Aorta (tissue), 5 donors: ENCODE measurements at places on chromosomes 12 and 14. TPM values are rescaled to one million over a fixed set of nuclear protein-coding genes. Genes with fewer than 3 reads are reported as not detected.
A peak's percentile ranks its signal among the peaks of the same experiment; 100 is the strongest.

DNA sequence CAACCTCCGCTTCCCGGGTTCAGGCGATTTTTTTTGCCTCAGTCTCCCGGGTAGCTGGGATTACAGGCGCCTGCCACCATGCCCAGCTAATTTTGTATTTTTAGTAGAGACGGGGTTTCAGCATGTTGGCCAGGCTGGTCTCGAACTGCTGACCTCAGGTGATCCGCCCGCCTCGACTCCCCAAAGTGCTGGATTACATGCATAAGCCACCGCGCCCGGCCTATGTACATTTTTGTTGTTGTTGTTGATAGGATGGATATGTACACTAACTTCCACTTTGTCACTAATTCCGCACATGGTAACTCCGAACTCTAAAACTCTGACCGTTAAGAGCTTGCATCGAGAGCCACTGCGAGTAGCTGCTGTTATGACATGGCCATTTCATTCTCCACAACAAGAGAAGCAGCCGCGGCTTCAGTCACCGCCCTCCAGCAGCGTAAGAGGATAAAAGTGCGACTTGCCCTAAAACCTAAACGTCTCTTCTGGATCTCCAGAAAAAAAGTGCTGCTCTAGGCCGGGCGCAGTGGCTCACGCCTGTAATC lies 742 bp upstream of the MARS1 start:
- H3K27ac ChIP-seq, result no peak overlapping the region
- H3K27me3 ChIP-seq, result no peaks in the 10 kb centered on the region
- H3K4me1 ChIP-seq, result no peaks in the 10 kb centered on the region
- DNase-seq, result no peak
- H3K36me3 ChIP-seq, result peaks cover 8% of the 10 kb centered on the region

DNA sequence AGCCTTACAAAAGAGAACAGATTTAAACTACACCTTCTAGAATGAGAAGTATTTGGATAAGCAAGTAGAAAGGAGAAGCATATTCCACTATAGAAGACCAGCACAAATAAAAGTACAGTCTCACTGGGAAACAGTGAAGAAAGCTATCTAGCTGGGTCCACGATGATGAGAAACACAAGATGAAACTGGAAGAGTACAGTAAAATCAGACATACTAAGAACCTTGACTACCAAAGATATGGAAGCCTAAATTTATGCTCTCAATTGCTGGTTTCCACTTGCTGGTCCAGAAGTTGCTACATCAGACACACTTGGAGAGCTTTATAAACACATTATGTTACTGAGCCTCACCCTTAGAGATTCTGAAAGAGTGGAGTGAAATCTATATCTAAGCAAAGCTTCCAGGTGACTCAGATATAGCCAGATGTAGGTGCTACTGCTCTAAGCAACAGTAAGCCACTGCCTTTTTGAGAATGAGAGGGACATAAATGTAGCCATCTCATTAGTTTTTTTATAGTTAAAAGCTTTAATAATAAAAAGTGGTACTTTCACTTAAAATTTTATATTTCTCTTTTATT lies 96.3 kb upstream of the BBS10 start:
- no peak overlapping the region for H3K27ac ChIP-seq
- H3K4me1 ChIP-seq, result peaks cover 2% of the 10 kb centered on the region
- no peaks in the 10 kb centered on the region for H3K27me3 ChIP-seq
- no peak for DNase-seq

DNA sequence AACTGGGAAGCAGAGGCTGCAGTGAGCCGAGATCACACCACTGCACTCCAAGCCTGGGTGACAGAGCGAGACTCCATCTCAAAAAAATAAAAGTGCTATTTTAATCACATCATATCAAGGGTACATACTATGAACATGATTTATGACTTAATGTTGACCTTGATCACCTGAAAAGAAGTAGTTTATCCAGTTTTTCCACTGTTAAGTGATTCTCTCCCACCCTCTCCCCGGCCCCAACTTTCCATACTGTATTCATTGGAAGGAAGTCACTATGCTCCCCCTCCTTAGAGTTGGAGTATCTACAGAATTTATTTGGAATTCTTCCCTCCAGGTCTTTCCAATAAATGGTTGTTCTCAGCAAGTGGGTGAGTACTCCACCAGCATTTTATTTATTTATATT lies 3.0 kb upstream of the PRMT5 start:
- H3K4me1 ChIP-seq, result no peaks in the 10 kb centered on the region
- H3K27ac ChIP-seq, result no peak overlapping the region
- DNase-seq, result no peak
- no peaks in the 10 kb centered on the region for H3K36me3 ChIP-seq

GRCh38 chr14:91330856-91331255 lies 86.4 kb upstream of the GPR68 start:
- no peaks in the 10 kb centered on the region for H3K27me3 ChIP-seq
- H3K4me3 ChIP-seq, result no peak overlapping the region
- H3K27ac ChIP-seq, result no peak overlapping the region
- DNase-seq, result no peak

DNA sequence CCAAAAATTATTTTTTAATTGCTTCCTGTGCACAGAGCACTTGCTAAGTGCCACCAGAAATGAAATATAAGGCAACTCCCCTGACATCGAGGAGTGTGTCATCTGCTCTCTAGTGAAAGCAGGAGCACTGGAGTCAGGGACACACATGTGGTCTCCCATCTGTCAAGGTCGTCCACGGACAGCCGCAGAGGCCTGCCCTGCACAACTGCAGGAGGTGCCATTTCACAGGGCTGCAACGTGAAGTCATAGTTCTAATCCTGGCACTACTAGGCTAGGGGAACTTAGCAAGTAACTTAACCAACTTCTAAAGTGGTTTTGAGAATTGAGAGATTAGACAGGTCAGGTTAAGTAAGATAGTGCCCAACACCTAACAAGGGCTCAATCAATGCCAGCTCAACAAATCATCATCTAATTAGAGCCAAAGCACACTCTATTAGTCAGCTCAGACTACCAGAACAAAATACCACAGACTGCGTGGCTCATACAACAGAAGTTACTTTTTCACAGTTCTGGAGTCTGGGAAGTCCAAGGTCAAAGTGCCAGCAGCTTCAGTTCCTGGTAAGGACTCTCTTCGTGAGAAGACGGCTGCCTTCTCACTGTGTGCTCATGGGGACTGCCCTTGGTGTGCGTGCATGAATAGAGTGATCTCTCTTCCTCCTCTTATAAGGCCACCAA lies 30.7 kb downstream of the FOXN3 start:
- peaks cover 4% of the 10 kb centered on the region for H3K4me1 ChIP-seq
- DNase-seq, result no peak
- H3K27me3 ChIP-seq, result no peaks in the 10 kb centered on the region
- H3K27ac ChIP-seq, result peak overlapping the region; percentile 6
- no peak overlapping the region for H3K4me3 ChIP-seq

ASIC1 gene
- 0.39 TPM for total RNA-seq

GRCh38 chr14:72801836-72802587 lies 91.9 kb downstream of the DPF3 start:
- H3K4me1 ChIP-seq, result no peaks in the 10 kb centered on the region
- H3K4me3 ChIP-seq, result no peak overlapping the region
- H3K27ac ChIP-seq, result peak overlapping the region; percentile 25
- no peaks in the 10 kb centered on the region for H3K27me3 ChIP-seq
- DNase-seq, result no peak

BDKRB2 gene
- 12.2 TPM for total RNA-seq

DNA sequence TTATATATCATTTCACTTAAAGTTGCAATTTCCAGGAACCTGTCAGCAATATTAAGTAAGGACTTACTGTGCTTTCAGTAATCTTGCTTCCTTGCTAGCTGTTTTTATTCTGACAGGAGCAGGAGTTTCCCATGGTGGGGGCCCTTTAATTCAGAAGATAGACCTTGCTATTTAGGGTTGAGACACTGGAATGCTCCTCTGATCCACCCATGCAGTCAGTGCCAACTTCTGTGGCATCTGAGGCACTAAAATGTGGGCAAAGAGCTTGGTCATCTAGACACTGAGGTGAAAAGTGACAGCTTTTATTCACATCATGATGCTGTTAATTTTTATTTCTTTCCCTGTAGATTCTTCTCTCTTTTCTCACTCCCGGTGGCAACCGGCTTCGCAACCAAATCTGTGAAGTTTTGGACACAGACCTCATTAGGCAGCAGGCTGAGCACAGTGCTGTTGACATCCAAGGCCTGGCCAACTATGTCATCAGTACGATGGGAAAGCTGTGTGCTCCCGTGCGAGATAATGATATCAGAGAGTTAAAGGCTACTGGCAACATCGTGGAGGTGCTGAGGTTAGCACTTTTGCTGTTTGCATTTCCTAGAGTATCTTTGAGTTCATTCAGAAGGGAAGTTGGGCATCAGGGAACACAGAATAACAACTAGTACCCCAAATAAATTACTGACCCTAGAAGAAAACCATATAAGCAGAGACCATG lies 18.8 kb downstream of the TCP11L2 start:
- no peaks in the 10 kb centered on the region for H3K4me1 ChIP-seq
- H3K27ac ChIP-seq, result no peak overlapping the region
- H3K4me3 ChIP-seq, result no peak overlapping the region
- no peaks in the 10 kb centered on the region for H3K27me3 ChIP-seq

GRCh38 chr12:125162489-125163028 lies 97.3 kb downstream of the AACS start:
- no peaks in the 10 kb centered on the region for H3K36me3 ChIP-seq
- no peak overlapping the region for H3K27ac ChIP-seq
- no peak for DNase-seq
- no peaks in the 10 kb centered on the region for H3K4me1 ChIP-seq
- no peak overlapping the region for H3K4me3 ChIP-seq
- no peaks in the 10 kb centered on the region for H3K27me3 ChIP-seq

GRCh38 chr12:115630136-115630535 lies 647.4 kb downstream of the MED13L start:
- H3K4me1 ChIP-seq, result no peaks in the 10 kb centered on the region
- no peaks in the 10 kb centered on the region for H3K27me3 ChIP-seq
- DNase-seq, result no peak

DNA sequence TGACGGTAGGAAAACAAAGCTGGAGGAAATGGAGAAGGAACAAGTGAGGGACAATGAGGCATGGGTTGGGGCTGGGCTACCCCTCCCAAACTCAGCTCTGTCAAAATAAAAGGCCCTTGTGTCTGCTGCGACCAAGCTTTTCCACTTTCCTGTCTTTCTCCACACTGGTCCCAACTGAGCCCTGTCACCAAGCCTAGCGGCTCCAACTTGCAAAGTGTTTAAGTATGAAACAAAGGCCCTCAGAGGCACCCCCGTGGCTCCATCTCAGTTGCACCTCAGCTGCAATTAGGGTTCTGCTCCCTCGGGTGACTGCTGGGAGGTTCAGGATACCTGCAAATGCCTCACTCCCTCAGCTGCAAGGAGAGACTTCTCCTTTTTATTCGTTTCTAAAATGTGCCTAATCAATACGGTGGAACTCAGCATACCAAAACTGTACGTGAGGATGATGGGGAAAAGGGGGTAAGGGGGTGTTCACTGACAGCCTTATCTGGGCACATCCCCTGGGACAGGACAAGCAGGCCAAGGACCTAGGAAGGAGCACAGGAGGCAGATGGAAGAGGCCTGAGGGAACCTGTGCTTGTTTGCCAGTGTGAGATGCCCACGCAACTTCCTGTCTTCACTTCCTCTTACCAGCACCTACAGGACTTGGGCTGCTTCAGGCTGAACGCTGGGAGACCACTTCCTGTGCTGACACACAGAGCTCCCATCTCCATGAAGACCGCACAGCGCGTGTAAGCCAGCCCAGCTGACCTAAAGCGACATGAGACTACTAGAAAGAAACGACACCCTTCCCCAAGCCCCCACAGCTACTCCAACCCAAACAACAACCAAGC lies 8.9 kb downstream of the VAMP1 start:
- no peaks in the 10 kb centered on the region for H3K27me3 ChIP-seq
- H3K4me3 ChIP-seq, result no peak overlapping the region
- H3K4me1 ChIP-seq, result no peaks in the 10 kb centered on the region
- peak; percentile 70 for DNase-seq
- no peaks in the 10 kb centered on the region for H3K36me3 ChIP-seq
- no peak overlapping the region for H3K27ac ChIP-seq

DNA sequence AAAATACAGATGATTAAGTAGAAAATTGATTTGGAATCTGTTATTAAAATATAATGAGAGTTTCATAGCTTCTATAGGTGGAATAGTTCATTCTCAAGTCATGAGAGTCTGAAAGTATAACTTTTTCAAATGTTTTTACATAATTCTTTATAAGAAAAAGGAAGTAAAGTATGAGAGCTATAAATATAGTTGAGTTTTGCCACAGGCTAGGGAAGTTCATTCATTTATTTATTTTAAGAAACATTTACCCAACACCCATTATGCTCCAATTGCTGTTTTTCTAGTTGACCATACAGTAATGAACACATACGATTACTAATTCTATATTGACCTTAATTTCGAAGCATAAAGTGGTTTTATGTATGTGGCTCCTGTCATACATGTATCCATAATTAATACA lies 24.8 kb downstream of the LRRIQ1 start:
- H3K27me3 ChIP-seq, result no peaks in the 10 kb centered on the region
- H3K4me1 ChIP-seq, result no peaks in the 10 kb centered on the region
- H3K27ac ChIP-seq, result no peak overlapping the region
- no peak for DNase-seq
- H3K36me3 ChIP-seq, result no peaks in the 10 kb centered on the region

- no peak overlapping the region for H3K4me3 ChIP-seq
- H3K27ac ChIP-seq, result no peak overlapping the region
- H3K27me3 ChIP-seq, result no peaks in the 10 kb centered on the region
- H3K36me3 ChIP-seq, result no peaks in the 10 kb centered on the region
- DNase-seq, result no peak
Observed at GRCh38 chr12:131002216-131002631, 48.5 kb downstream of the ADGRD1 start.

KCNC2 gene
- total RNA-seq, result not detected

GRCh38 chr14:100641274-100641860 lies 54.1 kb upstream of the BEGAIN start:
- no peak overlapping the region for H3K4me3 ChIP-seq
- H3K27me3 ChIP-seq, result no peaks in the 10 kb centered on the region
- no peak for DNase-seq
- H3K4me1 ChIP-seq, result no peaks in the 10 kb centered on the region

DNA sequence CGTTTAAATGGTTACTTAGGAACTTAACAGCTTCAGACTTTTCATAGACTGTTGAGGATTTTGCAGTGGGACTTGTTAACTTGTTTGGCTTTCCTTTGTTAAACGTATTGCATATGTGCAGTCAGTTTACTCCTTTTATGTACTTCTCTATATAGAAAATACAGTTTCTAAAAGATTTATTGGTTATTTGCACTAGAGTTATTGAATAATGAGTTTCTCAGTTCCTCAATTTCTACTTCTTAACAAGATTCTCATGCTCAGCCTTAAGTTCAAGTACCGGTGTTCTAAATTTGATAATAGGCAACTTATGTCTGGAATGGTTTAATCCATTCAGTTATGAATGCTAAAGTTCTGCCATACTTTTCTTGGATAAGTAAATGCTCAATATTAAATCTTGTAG lies 919 bp downstream of the PSMA3 start:
- H3K4me1 ChIP-seq, result peaks cover 7% of the 10 kb centered on the region
- no peak overlapping the region for H3K27ac ChIP-seq
- no peaks in the 10 kb centered on the region for H3K36me3 ChIP-seq

PDE3A gene
- 99.3 TPM for total RNA-seq

SSTR1 gene
- total RNA-seq, result 1.0 TPM
